Cerebellum (tissue), 4 donors: ENCODE measurements at places on chromosomes 16 and 17. TPM values are rescaled to one million over a fixed set of nuclear protein-coding genes. Genes with fewer than 3 reads are reported as not detected.

DNA sequence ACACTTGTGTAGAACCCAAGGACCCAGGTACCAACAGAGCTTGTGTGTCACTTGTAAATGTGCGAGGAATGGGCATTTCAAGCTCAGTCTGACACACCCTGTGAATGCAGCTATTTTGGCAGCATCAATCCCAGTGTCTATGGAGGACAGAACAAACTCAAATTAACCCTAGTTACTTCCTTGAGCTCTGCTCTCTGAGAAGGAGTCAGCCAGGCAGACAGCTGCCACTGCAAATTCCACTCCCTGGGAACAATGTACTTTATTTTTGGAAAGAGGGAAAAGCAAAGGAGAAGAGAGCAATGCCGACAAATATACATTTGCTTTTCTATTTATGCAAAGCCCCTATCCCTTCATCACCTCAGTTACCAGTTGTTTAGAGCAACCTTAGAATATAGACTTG lies 48.4 kb upstream of the NOG start:
- DNase-seq, result no peak

GRCh38 chr16:58409316-58409973 lies 17.2 kb downstream of the GINS3 start:
- DNase-seq, result no peak

DNA sequence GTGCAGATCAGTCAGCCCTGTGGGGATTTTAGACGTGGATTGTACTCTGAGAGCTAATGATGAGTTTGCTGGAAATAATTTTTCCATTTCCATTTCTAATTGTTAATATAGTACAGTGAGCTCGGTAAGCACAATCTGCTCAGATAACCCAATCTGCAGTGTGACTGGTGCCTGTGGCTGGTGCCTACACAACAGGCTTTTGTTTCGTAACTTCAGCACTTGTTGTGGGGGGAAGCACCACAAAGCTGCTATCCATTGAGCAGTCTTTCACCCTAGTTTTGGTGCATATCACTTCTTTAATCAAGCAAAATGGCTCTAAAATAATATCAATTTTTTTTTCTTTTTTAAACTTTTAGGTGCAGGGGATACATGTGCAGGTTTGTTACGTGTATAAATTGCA lies 534.9 kb upstream of the HSBP1 start:
- DNase-seq, result no peak

DNA sequence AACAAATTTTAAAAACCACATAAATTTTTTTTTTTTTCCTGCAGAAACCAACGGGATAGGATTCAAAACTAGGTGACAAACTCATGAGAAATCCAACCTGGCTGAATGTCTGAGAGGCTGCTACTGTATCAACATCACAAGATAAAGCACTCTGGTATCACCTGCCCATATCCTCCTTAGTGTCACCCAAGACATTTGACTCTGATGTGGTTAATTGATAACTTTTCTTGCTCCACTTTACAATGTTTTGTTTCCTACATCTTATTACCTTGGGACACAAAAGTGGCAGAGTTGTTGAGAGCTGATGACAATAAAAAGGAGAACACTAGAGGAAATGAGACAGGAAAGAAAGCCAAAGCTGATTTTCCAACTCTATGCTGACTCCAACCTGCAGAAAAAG lies 4.0 kb upstream of the FBXL20 start:
- no peak for DNase-seq

The GRIN2A gene
- total RNA-seq, result 4.8 TPM

The CLEC10A gene
- not detected for total RNA-seq

The DOC2B gene
- 32.5 TPM for total RNA-seq

- DNase-seq, result no peak
Measured at GRCh38 chr17:13735861-13736260, 134.1 kb upstream of the HS3ST3A1 start.
